Activated CD4-positive, alpha-beta T cell treated with anti-CD3 and anti-CD28 coated beads for 24 hours (primary cell): ENCODE measurements at places on chromosomes 16 and 17.

- no peak for DNase-seq
These were observed 66.0 kb downstream of the SNX20 start for GRCh38 chr16:50614955-50615724.

DNA sequence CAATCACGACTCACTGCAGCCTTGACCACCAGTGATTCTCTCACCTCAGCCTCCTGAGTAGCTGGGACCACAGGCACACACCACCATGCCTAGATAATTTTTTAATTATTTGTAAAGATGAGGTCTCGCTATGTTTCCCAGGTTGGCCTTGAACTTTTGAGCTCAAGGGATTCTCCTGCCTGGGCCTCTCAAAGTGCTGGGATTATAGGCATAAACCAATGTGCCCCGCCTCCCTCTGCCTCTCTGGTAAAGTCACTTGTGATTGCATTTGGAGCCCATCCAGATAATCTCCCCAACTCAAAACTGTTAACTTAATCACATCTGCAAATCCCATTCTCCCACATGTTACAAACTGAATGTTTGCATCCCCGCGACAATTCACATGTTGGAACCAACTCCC is 11.8 kb upstream of the PECAM1 start:
- no peak for DNase-seq

DNA sequence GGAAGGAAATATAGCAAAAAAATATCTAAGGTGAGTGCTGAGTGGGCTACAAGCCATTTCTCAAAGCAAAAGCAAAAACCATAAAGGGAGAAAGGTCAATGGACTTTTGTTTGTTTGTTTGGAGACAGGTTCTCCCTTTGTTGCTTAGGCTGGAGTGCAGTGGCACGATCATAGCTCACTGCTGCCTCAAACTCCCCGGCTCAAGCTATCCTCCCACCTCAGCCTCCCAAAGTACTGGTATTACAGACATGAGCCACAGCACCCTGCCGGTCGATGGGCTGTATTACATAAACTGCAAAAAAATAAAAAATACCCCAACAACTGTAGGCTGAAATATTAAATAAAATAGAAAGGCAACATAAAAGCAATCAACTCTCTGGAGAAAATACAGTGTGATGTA is 3.5 kb upstream of the RBBP6 start:
- DNase-seq, result no peak

DNA sequence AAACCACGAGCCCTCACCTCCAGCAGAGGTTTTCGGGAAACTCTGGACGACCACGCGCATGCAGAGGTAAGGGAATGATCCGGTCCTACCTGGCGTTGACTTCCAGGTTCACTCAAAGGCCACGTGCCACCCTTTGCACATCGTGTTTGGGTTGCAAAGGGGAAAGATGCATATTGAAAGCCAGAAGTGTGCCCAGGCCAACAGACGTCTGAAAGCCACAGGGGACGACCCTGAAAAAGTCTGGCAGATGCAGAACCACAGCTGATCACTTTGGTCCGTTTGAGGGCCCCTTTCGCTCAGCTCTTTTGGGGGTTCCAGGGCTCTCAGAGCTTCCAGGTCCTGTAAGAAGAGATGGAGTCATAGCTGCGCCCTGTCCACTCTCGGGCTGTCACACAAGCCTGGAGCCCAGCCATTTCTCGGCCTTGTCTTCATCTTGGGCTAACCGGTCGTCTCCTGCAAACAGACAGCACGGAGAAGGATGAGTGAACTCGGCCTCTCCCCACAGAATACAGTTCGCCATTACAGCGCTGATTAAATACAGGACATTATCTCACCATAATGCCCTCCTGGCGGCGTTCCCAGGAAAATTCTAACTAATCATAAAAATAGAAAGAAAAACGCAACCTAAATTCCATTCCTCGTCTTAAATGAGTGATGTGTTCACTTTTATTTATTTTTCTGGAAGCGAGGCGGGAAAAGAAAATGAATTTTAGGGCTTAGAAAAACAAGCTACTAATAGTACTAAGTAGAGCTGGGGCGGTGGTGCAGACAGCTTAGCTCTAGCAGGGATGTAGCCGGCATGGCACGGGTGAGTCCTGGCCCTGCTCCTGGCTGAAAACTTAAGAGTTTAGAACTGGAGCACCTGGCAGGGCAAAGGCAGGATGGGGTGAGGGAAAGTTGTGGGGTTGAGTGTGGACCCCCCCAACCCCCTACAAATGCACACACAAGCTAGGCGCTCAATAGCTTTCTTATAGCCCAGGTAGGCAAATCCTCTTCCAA is 45.5 kb upstream of the ZFHX3 start:
- DNase-seq, result no peak

DNA sequence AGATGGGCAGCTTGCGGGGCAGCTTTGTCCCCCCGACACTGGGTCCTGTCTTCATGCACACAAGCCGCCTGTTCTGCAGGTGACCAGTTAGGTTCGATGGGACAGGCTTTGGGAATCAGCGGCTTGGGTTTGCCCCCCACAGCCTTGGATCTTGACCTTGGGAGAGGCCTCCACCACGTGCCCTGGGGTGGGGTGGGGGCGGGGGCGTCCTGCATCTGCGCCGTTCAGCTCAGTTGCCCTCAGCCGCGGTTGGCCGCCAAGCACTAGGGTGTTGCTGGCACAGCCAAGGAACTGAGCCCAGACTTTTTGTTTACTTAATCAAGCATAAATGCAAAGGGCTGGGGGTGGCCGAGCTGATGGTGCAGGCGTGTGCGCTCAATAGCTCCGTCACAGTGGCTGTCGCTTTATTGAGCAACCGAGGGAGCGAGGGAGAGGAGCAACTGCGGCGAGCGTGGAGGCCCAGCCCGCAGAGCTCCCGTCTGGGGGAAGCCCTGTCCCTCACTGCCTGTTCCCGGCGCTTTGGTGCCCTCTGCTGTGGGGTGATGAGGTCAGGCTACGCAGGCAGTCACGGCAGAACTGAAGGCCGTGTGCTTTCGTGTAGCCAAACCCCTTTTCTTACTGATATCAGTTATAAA is 33.9 kb downstream of the JPH3 start:
- peak; percentile 76 for DNase-seq
